Stimulated activated CD8-positive, alpha-beta memory T cell treated with anti-CD3 and anti-CD28 coated beads, Interleukin-7, amount 100 ng/mL, for 24 hours (primary cell): ENCODE measurements at places on chromosomes 2 and 18.

DNA sequence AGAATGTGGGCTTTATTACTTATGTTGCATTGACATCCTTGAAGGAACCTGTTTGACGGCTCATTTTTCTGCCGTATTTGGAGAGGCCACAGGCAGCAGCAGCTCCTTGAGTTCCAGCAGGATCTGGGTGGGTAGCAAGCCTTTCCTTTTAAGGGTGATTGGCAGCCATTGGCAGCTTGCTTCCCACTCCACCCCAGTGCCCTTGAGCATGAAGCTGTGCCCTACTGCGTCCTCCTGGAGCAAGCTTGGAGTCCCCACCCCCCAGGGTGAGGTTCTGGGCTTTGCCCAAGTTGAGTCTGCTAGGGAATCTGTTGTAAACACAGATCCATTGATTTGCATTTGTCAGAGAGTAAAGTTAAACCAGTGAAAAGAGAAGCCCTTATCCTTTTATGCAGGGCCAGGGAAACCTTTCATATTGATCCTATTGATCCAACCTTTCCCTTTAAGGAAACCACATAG, 9.2 kb downstream of the ONECUT2 start:
- no peak for DNase-seq

GRCh38 chr2:85854897-85855296, 33.9 kb downstream of the ST3GAL5 start:
- no peak for DNase-seq

- no peak for DNase-seq
Observed at GRCh38 chr18:59994357-59994756, 94.6 kb downstream of the PMAIP1 start.

GRCh38 chr2:108586116-108586515, 51.8 kb downstream of the LIMS1 start:
- no peak for DNase-seq

DNA sequence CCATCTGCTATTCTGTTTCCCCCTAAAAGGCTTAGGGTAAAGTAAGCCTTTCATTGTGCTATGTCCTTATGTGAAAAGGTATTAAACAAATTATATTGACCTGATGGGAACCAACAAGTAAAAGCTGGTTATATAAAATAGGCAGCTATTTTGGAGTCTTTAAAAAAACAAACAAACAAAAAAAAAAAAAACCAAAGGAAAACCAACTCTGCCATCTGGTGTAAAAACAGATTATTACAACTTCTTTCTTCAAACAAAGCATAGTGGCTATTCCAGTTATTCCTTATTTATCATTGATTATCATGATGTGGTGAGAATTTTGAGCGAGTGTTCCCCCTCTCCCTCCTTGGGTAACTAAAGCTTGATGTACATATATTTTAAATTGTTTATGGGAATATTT, 122.3 kb upstream of the FHL2 start:
- DNase-seq: no peak

GRCh38 chr2:226411727-226412360, 387.8 kb downstream of the IRS1 start:
- no peak for DNase-seq

DNA sequence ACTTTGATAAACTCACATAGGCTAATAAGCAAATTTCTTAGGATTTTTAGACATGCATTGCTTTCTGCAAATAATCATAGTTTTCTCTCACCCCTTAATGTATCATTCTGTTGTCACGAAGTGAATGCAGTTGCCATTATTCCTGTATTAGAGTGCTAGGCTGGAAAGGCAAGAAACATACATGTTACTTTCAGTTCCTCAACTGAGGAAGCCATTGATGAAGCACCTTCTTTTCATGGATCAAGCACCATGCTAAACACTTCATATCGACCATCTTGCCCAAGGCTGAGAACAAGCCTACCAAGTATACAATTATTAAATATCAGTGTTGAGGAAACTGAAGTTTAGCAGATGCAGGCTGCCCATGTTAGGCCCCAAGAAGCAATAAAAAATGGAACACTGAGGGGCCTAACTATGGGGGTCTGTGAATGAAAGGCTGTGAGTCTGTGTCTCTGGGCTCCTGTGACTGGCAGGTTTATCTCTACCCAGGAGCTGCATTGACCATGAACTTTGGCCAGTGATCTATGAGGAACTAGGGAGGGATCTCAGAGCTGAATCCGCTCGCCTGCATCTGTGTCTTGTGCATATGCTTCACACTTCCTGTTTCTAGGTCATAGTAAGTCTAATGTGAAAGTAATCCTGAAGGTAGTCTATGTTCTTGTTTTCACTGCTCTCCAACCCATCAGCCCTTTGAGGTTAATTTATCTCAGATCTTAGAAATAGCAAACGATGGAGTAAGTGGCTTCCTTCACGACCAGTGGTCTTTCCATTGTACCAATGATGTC, 16.0 kb upstream of the TSPYL6 start:
- DNase-seq: no peak

- no peak for DNase-seq
Observed at GRCh38 chr2:3462493-3463104, 56.7 kb downstream of the ADI1 start.

- DNase-seq: no peak
Observed at GRCh38 chr18:9323750-9324445, 10.7 kb upstream of the TWSG1 start.

- DNase-seq: no peak
Observed at GRCh38 chr2:55985406-55985805, 61.8 kb upstream of the EFEMP1 start.
